ENCODE measurements at places on chromosomes 2 and 18.

- no peak overlapping the region for H3K27ac ChIP-seq
- no peaks in the 10 kb centered on the region for H3K27me3 ChIP-seq
- H3K4me1 ChIP-seq: no peaks in the 10 kb centered on the region
- no peak for DNase-seq
Observed at GRCh38 chr18:46411867-46412690, 244.9 kb downstream of the LOXHD1 start.

DNA sequence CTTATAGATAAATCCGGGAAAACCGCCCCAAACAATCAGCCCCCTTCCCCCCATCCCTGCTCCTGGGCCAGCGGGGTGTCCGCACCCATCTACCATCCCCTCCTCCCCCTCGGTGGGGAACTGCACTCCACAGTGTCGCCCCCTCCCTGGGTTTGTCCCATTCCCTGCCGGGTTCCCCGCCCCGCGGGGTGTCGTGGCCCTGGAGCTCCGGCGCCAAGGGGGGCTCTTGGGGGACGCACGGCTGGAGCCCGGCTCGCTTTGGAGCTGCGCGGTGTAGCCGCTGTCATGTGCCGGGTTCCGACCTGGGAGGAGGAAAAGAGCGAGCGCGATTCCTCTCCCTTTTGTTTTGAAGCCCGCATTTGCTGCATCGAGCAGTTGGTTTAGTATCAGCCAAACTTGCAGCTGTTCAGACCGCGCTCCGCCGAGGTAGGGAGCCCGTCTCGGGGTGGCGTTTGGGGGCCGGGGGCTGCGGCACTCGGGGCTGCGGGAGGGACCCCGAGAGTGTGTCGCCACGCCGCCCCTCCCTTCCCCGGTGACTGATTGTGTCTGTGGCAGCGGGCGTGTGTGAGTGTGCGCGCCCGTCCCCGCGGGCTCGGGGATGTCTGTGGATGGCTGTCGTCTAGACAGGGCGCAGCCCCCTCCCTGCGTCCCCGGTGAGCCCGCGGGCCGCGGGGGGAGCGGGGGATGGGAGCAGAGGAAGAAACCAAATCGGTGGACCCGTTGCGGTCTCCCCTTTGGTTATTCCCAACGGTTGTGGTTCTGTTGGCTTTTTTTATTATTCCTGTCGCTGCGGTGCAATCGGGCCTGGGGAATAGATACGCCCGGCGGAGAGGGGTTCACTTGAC is 797 bp downstream of the CTIF start:
- peak overlapping the region; percentile 82 for H3K4me3 ChIP-seq
- peaks cover 30% of the 10 kb centered on the region for H3K27me3 ChIP-seq
- peaks cover 20% of the 10 kb centered on the region for H3K4me1 ChIP-seq
- H3K27ac ChIP-seq: no peak overlapping the region

- H3K27me3 ChIP-seq: no peaks in the 10 kb centered on the region
- DNase-seq: no peak
- no peak overlapping the region for H3K4me3 ChIP-seq
Observed at GRCh38 chr2:22055784-22056620, 932.2 kb downstream of the TDRD15 start.

- no peaks in the 10 kb centered on the region for H3K36me3 ChIP-seq
- no peak overlapping the region for H3K27ac ChIP-seq
- H3K27me3 ChIP-seq: no peaks in the 10 kb centered on the region
- H3K4me3 ChIP-seq: no peak overlapping the region
- no peak for DNase-seq
Observed at GRCh38 chr2:72561621-72562318, 264.1 kb downstream of the EXOC6B start.

DNA sequence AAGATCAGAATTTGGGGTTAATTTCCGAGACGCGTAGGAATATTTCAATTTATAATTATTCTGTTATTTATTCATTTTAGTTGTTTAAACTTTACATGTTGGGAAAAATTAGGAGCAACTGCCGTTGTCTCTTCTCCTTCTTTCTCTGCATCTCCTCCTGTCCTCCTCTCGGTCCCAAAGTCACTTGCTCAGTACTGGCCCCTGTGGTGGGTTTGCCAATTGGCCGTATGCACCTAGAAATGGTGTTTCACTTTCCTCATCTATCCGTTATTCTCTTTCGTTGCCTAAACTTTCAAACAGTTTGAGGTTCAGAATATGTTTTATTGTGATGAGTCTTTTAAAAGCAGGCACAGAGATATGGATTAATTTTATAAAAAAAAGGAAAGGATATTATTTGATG is 517.9 kb downstream of the PLCL1 start:
- H3K27me3 ChIP-seq: peaks cover 40% of the 10 kb centered on the region
- H3K36me3 ChIP-seq: peaks cover 3% of the 10 kb centered on the region
- no peak overlapping the region for H3K4me3 ChIP-seq
- peaks cover 22% of the 10 kb centered on the region for H3K4me1 ChIP-seq
- H3K27ac ChIP-seq: no peak overlapping the region

GRCh38 chr2:22037274-22037673 is 913.5 kb downstream of the TDRD15 start:
- no peaks in the 10 kb centered on the region for H3K27me3 ChIP-seq
- H3K4me1 ChIP-seq: no peaks in the 10 kb centered on the region

DNA sequence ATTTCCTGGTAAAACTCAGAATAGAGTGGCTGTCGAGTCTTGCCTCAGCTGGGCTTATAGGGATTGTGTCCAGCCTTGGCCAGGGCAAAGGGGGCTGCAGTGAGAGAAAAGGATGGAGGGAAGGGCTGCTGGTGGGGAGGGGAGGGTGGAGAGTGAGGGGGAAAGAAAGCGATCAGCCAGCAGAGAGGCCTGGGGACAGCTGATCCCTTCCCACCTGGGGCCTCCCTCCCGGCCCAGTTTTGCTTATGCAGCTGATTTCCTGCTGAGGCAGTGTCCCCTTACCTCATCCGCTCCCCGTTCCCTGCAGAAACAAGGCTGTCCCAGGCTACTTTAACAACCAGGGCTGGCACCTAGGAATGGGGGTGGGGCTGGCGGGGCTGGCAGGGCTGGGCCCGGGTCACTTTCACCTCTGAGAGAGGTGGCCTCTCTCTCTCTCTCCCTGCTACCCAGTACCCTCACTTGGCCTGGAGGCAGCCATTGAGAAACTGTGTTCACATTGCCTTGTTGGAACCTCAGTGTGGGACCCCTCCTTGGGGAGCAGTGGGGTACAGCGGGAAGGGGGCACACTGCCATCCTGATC is 12.2 kb upstream of the GMPPA start:
- peaks cover 2% of the 10 kb centered on the region for H3K4me1 ChIP-seq
- no peak for DNase-seq
- no peak overlapping the region for H3K4me3 ChIP-seq
- no peaks in the 10 kb centered on the region for H3K36me3 ChIP-seq

- no peak overlapping the region for H3K4me3 ChIP-seq
- no peaks in the 10 kb centered on the region for H3K36me3 ChIP-seq
- no peak for DNase-seq
- no peak overlapping the region for H3K27ac ChIP-seq
- no peaks in the 10 kb centered on the region for H3K27me3 ChIP-seq
- H3K4me1 ChIP-seq: no peaks in the 10 kb centered on the region
Observed at GRCh38 chr18:79876497-79876896, 75.0 kb downstream of the SLC66A2 start.

- peaks cover 37% of the 10 kb centered on the region for H3K4me1 ChIP-seq
- no peak for DNase-seq
- no peak overlapping the region for H3K4me3 ChIP-seq
- H3K27me3 ChIP-seq: peaks cover 11% of the 10 kb centered on the region
- no peaks in the 10 kb centered on the region for H3K36me3 ChIP-seq
- H3K27ac ChIP-seq: no peak overlapping the region
Observed at GRCh38 chr2:112691881-112692281, 28.9 kb upstream of the NT5DC4 start.

DNA sequence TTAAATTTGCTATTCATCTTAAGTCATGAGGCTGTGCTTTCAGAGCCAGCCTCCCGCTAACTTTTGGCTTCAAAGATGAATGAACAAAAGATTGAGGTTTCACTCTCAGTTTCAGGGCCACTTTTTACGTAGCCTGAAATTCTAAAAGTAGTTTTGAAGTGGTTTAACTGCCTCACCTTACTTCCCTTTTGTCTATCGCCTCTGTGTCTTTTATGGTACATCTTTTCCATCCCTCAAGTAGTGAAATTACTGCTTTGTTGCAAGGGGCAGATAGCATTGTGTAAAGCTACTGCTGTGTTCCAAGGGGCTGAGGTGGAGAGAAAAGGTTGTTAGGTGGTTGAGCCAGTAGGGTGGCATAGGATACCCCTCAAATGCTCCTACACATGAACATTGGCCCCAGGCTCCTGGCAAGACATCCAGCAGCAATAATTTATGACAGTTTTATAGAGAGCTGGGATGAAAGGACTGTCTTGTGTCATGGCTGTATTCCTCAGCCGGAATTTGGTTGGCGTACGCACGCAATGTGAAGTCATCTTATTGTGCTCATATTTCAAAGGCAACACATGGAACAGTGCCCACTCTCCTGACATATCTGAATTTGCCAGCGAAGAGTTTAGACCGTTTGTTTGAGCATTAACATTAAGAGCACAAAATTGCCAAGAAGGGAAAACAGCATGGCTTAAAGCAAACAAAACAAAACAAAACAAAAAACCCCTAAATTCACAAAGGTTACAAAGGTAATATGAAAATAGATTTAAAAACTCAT is 32.2 kb downstream of the QPCT start:
- H3K27ac ChIP-seq: peak overlapping the region; percentile 5
- H3K4me1 ChIP-seq: peaks cover 31% of the 10 kb centered on the region

- peaks cover 42% of the 10 kb centered on the region for H3K4me1 ChIP-seq
- DNase-seq: no peak
- H3K36me3 ChIP-seq: peaks cover 28% of the 10 kb centered on the region
- H3K27me3 ChIP-seq: no peaks in the 10 kb centered on the region
- H3K27ac ChIP-seq: no peak overlapping the region
Observed at GRCh38 chr2:195489101-195489500, 167.9 kb upstream of the SLC39A10 start.

- no peak overlapping the region for H3K4me3 ChIP-seq
- no peak overlapping the region for H3K27ac ChIP-seq
- no peaks in the 10 kb centered on the region for H3K4me1 ChIP-seq
- no peaks in the 10 kb centered on the region for H3K36me3 ChIP-seq
- DNase-seq: no peak
Observed at GRCh38 chr2:120530781-120531180, 184.8 kb downstream of the INHBB start.

GRCh38 chr2:148527488-148528340 is 116.8 kb upstream of the EPC2 start:
- H3K27me3 ChIP-seq: no peaks in the 10 kb centered on the region
- H3K36me3 ChIP-seq: peaks cover 2% of the 10 kb centered on the region
- no peak for DNase-seq
- peak overlapping the region; percentile 86 for H3K27ac ChIP-seq
- H3K4me1 ChIP-seq: peaks cover 70% of the 10 kb centered on the region

- peak; percentile 76 for DNase-seq
- peaks cover 96% of the 10 kb centered on the region for H3K4me1 ChIP-seq
- no peaks in the 10 kb centered on the region for H3K27me3 ChIP-seq
- peaks cover 39% of the 10 kb centered on the region for H3K36me3 ChIP-seq
Observed at GRCh38 chr2:54574107-54574859, 118.2 kb downstream of the SPTBN1 start.

DNA sequence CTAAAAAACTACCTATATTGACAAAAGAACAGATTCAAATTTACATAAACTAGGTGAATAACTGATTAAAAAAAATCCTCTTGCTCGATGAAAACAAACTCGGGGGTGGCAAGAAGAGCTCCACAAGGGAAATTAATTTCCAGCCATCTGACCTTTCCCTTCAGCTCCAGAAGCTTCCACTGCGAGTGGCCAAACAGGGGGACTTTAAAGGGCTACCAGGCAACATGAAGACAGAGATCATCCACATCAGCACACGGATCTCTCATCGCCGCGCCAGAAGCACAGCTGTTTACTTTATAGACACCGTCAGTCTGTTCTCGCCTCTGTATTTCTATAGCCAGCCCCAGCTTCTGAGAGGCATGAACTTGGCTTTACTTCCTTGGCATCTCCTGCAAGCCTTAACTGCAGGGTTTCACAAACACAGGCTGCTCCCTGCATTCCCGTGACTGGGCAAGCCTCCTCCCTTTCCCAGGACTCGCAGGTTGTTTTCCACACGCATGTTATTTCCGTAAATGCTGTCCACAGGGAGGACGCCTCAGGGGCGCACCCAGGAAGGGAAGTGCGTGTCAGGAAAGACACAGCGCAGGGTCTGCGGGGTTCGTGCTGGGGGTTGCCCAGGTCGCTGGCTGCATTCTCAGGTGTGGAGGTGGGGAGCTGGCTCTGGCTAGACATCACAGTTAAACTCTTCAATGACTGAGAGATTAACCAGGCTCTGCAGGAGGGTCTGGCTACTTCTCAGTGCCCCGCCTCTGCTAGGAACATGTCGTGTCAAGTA is 85.0 kb downstream of the USP40 start:
- no peak overlapping the region for H3K4me3 ChIP-seq
- no peaks in the 10 kb centered on the region for H3K27me3 ChIP-seq
- no peaks in the 10 kb centered on the region for H3K4me1 ChIP-seq
- H3K36me3 ChIP-seq: peaks cover 6% of the 10 kb centered on the region

DNA sequence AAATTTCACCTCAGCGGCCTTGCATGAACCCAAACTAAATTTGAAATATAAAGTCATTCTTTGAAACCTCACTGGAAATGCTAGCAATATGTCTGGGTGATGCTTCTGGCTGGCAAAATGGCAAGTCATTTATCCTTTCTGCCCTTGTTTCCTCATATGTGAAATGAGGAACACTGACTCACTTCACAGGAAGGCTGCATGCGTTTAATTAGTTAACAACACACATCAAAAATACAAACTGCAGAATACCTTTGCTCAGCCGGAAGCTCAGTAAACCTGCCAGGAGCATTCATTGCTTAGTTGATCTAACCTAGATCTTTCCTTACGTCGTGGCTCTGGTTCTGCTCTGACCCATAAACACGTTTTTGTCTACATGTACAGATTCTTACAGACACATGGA is 214.2 kb upstream of the ACVR2A start:
- DNase-seq: no peak
- H3K4me1 ChIP-seq: peaks cover 26% of the 10 kb centered on the region
- H3K36me3 ChIP-seq: no peaks in the 10 kb centered on the region
- H3K4me3 ChIP-seq: no peak overlapping the region

- no peak overlapping the region for H3K27ac ChIP-seq
- H3K36me3 ChIP-seq: no peaks in the 10 kb centered on the region
- no peak for DNase-seq
- H3K4me3 ChIP-seq: no peak overlapping the region
- H3K27me3 ChIP-seq: peaks cover 5% of the 10 kb centered on the region
Observed at GRCh38 chr2:192091476-192091875, 103.3 kb downstream of the TMEFF2 start.

GRCh38 chr2:205117125-205117524 is 565.2 kb upstream of the NRP2 start:
- peaks cover 2% of the 10 kb centered on the region for H3K4me1 ChIP-seq
- DNase-seq: no peak
- H3K4me3 ChIP-seq: no peak overlapping the region
- no peak overlapping the region for H3K27ac ChIP-seq

DNA sequence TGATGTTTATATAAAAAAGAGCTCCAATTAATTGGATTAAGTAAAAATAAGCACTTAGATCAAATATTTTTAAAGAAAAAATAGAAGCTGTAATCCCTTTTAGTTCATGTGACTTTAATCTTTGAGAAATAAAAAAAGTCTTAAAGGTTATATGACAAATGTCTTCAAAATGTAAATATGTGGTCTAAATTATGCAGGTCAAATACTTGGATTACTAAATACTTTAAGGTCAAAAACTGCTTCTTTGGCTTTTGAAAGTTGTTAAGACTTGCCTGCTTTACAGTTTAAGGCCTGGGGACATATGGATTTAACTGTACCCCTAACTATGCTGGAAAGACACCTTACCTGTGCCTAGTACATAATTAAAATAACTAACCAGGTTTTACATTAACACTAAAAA is 15.5 kb upstream of the PDK1 start:
- DNase-seq: no peak
- peaks cover 44% of the 10 kb centered on the region for H3K36me3 ChIP-seq
- H3K4me3 ChIP-seq: no peak overlapping the region
- H3K27me3 ChIP-seq: no peaks in the 10 kb centered on the region
